ENCODE measurements at places on chromosomes 3 and 15. TPM values are rescaled to one million over a fixed set of nuclear protein-coding genes. Genes with fewer than 3 reads are reported as not detected.

DNA sequence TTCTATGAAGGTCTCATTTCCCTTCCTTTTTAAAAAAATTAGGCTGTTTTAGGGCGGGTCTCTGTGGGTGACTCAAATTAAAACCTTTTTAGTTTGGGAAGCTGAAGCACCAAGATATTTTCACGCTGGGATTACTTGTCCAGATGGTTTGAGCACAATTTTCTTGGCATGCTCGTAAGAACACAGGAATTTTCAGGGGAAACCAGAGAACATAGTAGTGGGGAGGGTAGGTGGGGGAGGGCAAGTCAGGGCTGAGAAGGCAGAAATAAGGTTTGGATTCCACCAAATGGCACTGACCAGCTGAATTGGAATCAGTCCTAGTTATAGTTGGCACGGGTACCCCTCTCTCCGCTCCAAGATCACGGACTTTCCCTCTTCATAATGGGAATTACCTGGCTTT is 97.3 kb upstream of the LRIG1 start:
- no peak overlapping the region for H3K4me3 ChIP-seq
- no peaks in the 10 kb centered on the region for H3K4me1 ChIP-seq
- H3K36me3 ChIP-seq: no peaks in the 10 kb centered on the region
- no peak for DNase-seq

DNA sequence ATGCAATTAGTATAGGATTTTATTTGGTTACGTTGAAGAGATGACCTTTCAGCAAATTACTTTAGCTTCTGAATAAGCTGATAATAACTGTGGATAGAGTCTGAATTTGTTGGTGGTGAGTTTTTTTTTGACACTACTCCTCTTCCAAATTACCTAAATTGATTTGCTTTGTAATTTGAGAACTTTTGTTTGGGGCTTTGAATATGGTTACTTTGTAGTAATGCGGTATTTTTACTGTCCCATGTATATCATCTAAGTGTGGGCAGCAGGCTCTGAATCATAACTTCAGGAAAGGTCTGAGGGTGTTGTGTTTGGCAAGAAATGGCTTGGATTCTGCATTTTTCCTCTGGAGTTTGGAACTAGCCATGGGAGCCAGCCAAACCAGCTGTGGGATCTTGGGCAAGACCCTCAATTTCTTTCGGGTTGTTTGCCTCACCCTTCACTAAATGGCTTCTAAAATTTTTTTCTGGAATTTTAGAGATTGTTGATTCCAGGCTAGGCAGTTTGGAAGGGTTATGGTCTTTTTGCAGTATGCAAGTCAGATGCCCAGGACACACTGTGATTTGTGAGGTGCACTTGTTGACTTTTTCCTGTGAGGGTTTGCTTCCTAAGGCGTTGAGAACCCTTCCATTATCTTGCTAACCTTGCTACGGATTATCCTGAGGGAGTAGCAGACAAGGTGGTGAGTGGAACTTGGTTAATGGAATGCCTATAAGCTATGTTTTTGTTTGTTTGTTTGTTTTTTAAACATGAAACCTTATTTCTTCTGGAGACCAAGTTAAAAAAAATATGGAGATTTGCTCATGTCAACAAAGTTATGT is 10.4 kb downstream of the PTPRG start:
- DNase-seq: no peak
- H3K36me3 ChIP-seq: no peaks in the 10 kb centered on the region
- peaks cover 5% of the 10 kb centered on the region for H3K4me1 ChIP-seq
- no peaks in the 10 kb centered on the region for H3K27me3 ChIP-seq
- no peak overlapping the region for H3K27ac ChIP-seq
- no peak overlapping the region for H3K4me3 ChIP-seq

DNA sequence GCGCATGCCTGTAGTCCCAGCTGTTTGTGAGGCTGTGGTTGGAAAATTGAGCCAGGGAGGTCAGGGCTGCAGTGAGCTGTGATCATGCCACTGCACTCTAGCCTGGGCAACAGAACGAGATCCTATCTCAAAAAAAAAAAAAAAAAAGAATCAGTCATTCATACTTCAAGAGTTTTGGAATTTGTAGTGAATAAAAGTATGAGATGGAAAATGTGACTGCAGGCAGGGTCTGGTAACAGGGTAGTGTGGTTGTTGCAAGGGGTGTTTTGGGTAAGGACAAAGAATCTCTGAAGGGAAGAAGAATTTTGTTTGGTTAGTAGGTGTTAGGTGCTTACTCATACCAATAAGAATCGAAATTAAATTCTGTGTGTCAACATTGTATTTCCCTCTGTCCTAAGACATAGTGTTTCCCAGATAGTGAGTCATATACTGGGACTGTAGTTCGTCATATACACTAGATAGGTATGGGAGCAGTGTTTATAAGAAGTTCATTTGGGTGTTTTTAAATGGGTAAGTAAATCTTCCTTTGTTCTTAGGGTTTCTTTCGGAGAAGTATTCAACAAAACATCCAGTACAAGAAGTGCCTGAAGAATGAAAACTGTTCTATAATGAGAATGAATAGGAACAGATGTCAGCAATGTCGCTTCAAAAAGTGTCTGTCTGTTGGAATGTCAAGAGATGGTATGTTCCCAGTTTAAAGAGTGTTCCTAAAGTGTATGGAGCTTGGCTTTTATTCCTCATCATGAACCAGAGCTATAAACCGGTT is 14.2 kb downstream of the NR1D2 start:
- no peak for DNase-seq
- H3K4me1 ChIP-seq: peaks cover 3% of the 10 kb centered on the region
- H3K36me3 ChIP-seq: peaks cover 4% of the 10 kb centered on the region
- H3K27me3 ChIP-seq: no peaks in the 10 kb centered on the region
- H3K4me3 ChIP-seq: no peak overlapping the region

DNA sequence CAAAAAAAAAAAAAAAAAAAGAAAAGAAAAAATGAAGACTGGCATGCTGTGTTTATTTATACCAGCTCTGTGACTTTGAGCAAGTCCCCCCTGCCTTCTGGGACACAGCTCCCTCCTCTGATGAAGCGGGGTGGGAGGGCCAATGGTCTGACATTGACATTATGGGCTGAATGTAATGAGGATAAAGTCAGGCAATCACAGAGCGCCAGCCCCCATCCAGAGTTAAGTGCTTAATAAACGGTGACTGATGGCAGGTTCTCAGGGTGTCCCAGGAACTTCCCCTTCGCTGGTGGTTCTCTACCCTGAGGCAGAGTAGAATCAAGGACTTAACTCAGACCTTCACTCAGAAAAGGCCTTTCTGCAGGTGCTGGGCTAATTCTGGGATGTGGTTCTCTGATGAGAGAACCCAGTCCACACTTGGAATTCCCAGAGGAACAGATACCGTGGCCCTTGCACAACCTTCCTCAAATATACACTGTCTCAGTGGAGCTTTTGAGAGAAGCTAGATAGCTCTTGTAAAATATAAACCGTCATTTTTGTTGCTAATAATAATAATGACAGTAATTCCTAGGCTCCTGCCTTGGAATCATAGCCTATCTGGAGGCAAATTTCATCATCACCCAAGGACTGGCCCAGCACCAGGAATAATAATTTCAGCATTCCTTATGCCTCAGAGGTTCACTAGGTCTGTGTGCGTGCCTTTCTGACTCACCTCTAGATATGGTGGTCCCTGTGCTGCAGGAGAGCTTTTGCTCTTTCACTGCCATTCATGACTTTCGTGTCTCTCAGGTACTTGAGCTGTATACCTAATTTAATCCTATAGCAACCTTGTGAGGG is 115.8 kb downstream of the RPLP1 start:
- no peak for DNase-seq
- H3K4me3 ChIP-seq: no peak overlapping the region
- H3K27ac ChIP-seq: no peak overlapping the region

DNA sequence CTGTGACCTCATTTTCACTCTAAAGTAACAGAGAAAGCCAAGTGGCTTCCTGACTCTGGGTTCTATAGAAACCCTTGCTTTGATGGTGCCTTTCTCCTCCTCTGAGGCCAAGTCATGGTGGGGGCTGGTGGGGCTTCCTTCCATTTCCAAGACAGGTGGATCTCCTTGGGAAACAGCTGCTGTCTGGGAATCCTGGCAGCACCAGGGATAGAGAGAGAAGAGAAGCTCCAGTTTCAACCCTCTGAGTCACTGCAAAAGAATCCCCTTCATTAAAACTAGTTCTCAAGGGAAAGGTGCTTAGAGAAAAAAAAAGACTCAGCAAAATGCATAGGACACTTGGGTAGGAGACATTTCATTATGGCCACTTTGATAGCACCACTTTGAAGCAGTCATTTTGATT is 614.4 kb downstream of the FHIT start:
- no peaks in the 10 kb centered on the region for H3K4me1 ChIP-seq
- H3K4me3 ChIP-seq: no peak overlapping the region
- H3K27ac ChIP-seq: no peak overlapping the region

- H3K36me3 ChIP-seq: no peaks in the 10 kb centered on the region
- H3K27ac ChIP-seq: no peak overlapping the region
- no peaks in the 10 kb centered on the region for H3K27me3 ChIP-seq
Measured at GRCh38 chr3:166447513-166447912, 610.3 kb upstream of the BCHE start.

DNA sequence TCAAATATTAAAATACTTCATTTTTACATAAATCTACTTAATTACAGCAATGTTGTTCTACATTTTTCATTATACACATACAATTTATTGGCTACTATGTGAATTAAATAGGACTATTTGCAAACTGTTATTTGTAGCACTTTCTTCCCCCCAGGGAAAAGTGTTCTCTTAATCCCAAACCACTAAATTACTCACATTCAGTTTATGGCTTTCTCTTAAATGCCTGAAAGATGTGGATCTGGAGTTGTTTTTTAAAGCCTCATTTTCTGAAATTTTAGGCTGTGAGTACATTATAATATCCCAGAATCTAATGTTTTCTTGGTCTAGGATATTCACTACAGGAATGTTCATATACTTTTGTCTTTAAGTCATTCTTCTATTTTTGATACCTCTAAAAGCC is 32.7 kb downstream of the PRTG start:
- no peaks in the 10 kb centered on the region for H3K4me1 ChIP-seq
- H3K36me3 ChIP-seq: no peaks in the 10 kb centered on the region
- DNase-seq: no peak
- no peak overlapping the region for H3K4me3 ChIP-seq
- no peak overlapping the region for H3K27ac ChIP-seq

DNA sequence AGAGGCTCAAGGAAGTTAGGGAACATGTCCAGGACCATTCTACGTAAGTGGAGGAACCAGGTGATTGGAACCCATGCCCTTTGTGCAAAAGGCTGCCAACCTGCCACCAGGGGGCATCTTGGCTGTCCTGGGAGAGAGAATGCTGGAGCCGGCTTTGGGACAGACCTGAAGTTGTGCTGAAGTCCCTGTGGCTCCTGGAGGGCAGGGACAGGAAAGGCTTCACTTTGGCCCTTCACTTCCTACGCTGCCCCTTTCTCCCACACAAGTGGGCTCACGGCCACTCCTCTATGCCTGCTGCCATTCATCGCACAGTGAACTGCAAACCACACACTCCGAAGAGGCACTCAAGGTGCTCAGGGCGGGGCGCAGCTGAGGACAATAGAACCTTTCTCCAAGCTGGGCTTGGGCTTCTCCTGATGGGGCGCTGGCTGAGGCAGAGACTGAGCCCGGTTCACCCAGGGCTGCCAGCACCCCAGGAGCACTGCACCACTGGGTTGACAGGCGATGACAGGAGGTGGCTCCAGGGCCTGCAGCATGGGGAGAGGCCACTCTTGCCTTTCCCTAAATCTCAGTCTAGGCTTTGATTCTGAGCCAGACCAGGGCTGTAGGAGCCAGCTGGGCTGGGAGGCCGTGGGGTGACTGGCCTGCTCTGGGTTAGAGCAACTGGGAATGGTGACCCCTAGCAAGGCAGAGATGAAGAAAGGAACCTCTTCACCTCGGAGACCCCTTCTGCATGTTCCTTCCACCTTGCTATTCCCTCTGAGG is 8.4 kb downstream of the SHF start:
- no peaks in the 10 kb centered on the region for H3K4me1 ChIP-seq
- H3K36me3 ChIP-seq: no peaks in the 10 kb centered on the region
- H3K4me3 ChIP-seq: no peak overlapping the region

GRCh38 chr3:132709761-132710160 is 12.4 kb downstream of the NPHP3 start:
- DNase-seq: no peak
- H3K4me3 ChIP-seq: no peak overlapping the region
- H3K27me3 ChIP-seq: no peaks in the 10 kb centered on the region

GRCh38 chr3:105791919-105792786 is 76.7 kb downstream of the CBLB start:
- H3K36me3 ChIP-seq: no peaks in the 10 kb centered on the region
- no peak overlapping the region for H3K27ac ChIP-seq
- peaks cover 5% of the 10 kb centered on the region for H3K4me1 ChIP-seq
- DNase-seq: no peak

DNA sequence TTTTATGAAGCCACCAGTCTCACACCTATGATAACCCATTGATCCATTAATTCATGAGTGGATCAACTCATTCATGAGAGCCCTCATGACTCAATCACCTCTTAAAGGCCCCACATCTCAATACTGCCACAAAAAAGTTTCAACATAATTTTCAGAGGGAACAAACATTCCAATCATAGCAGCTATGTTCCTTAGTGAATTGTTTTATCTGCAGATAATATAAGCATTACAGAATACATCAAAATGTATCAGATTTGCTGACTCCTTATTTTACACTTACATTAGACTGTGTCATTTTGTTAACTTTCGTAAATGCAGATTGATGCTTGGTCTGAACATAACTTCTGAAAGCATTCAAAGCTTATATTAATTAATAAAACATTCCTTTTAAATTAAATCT is 155.3 kb upstream of the MBNL1 start:
- no peak overlapping the region for H3K27ac ChIP-seq
- H3K4me3 ChIP-seq: no peak overlapping the region
- no peak for DNase-seq
- no peaks in the 10 kb centered on the region for H3K4me1 ChIP-seq
- no peaks in the 10 kb centered on the region for H3K27me3 ChIP-seq
- no peaks in the 10 kb centered on the region for H3K36me3 ChIP-seq

- H3K36me3 ChIP-seq: no peaks in the 10 kb centered on the region
- H3K4me1 ChIP-seq: no peaks in the 10 kb centered on the region
- no peak overlapping the region for H3K27ac ChIP-seq
- H3K4me3 ChIP-seq: no peak overlapping the region
- DNase-seq: no peak
- no peaks in the 10 kb centered on the region for H3K27me3 ChIP-seq
Measured at GRCh38 chr3:94272016-94272415, 209.2 kb downstream of the NSUN3 start.

GRCh38 chr3:57030721-57031120 is 29.7 kb upstream of the SPATA12 start:
- no peaks in the 10 kb centered on the region for H3K27me3 ChIP-seq
- DNase-seq: no peak
- H3K4me3 ChIP-seq: no peak overlapping the region
- no peak overlapping the region for H3K27ac ChIP-seq
- H3K4me1 ChIP-seq: no peaks in the 10 kb centered on the region

DNA sequence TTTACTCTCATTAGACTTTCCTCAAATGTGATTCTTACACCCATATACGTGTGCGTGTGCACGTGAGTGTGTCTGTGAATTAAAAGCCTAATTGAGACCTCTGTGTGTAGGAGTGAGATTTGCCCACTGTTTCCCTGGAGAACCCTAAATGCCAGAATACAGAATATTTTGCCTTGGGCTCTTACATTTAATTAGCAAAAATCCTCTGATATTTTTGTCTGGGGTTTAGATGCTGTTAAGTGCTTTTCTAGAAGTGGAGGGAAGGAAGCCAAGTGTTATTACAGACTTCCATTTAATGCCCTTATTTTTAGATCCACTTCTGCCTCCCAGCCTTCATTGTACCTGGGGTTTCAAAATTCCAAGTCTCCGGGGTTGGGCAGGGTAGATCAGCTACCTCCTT is 17.8 kb downstream of the ZNF35 start:
- H3K27me3 ChIP-seq: no peaks in the 10 kb centered on the region
- H3K4me1 ChIP-seq: no peaks in the 10 kb centered on the region
- no peak overlapping the region for H3K27ac ChIP-seq
- no peak for DNase-seq
- no peaks in the 10 kb centered on the region for H3K36me3 ChIP-seq

Gene TMEM212
- 2.3 TPM for total RNA-seq

Gene OR5K2
- not detected for total RNA-seq

Gene TFRC
- 190 TPM for total RNA-seq

Gene RASGRF1
- 24.0 TPM for total RNA-seq

Gene WDR93
- total RNA-seq: 0.52 TPM

Gene ILDR1
- 5.3 TPM for total RNA-seq

Data from left lung (tissue), 14 donors.